ENCODE measurements at places on chromosomes 4 and X. TPM values are rescaled to one million over a fixed set of nuclear protein-coding genes. Genes with fewer than 3 reads are reported as not detected.

The MAGEC2 gene
- total RNA-seq = 57.4 TPM

The NMU gene
- total RNA-seq = 701 TPM

The EVC gene
- 3.2 TPM for total RNA-seq

GRCh38 chrX:12978205-12979025, 3.5 kb downstream of the TMSB4X start:
- peak; percentile 44 for DNase-seq
- no peaks in the 10 kb centered on the region for H3K27me3 ChIP-seq
- H3K4me3 ChIP-seq = peak overlapping the region; percentile 97
- peaks cover 12% of the 10 kb centered on the region for H3K36me3 ChIP-seq
- peak overlapping the region; percentile 39 for H3K27ac ChIP-seq

The TMPRSS11E gene
- total RNA-seq = not detected

DNA sequence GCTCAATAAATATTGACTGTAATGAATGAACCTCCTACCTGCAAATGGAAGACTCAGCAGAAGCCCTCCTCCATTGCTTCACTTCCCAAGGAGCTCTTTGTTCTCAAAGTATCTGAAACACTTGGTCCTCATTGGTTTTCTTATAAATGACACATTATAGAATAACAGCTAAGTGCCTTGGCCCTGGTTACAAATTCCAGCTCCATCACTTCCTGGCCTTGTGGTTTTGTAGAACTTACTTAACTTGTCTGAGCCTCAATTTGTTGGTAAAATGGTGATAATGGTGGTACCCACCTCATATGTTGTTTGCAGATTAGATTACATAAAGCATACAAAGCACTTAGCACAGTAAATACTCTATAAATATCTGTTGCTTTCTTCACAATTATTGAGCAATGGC, 25.2 kb upstream of the SMIM20 start:
- H3K4me3 ChIP-seq = no peak overlapping the region
- no peaks in the 10 kb centered on the region for H3K4me1 ChIP-seq
- no peak for DNase-seq
- H3K36me3 ChIP-seq = no peaks in the 10 kb centered on the region

The PPP4R3C gene
- total RNA-seq = not detected

GRCh38 chr4:160180211-160180610, 1077.3 kb downstream of the RAPGEF2 start:
- H3K4me1 ChIP-seq = no peaks in the 10 kb centered on the region
- no peak overlapping the region for H3K27ac ChIP-seq
- H3K36me3 ChIP-seq = no peaks in the 10 kb centered on the region
- H3K4me3 ChIP-seq = no peak overlapping the region
- no peaks in the 10 kb centered on the region for H3K27me3 ChIP-seq
- DNase-seq = no peak

GRCh38 chr4:83546786-83547185, 10.9 kb downstream of the GPAT3 start:
- peaks cover 5% of the 10 kb centered on the region for H3K4me1 ChIP-seq
- H3K27ac ChIP-seq = no peak overlapping the region
- no peak overlapping the region for H3K4me3 ChIP-seq
- H3K36me3 ChIP-seq = no peaks in the 10 kb centered on the region
- DNase-seq = no peak
- no peaks in the 10 kb centered on the region for H3K27me3 ChIP-seq

The SUV39H1 gene
- 31.9 TPM for total RNA-seq

GRCh38 chr4:41933997-41934503, 1.2 kb upstream of the TMEM33 start:
- H3K36me3 ChIP-seq = peaks cover 20% of the 10 kb centered on the region
- no peak overlapping the region for H3K4me3 ChIP-seq
- H3K27ac ChIP-seq = no peak overlapping the region
- H3K27me3 ChIP-seq = no peaks in the 10 kb centered on the region

The TRPC5OS gene
- total RNA-seq = not detected

GRCh38 chr4:125780164-125780563, 465.4 kb downstream of the FAT4 start:
- no peaks in the 10 kb centered on the region for H3K27me3 ChIP-seq
- H3K36me3 ChIP-seq = no peaks in the 10 kb centered on the region
- no peak for DNase-seq

GRCh38 chrX:3191201-3191600, 149.9 kb downstream of the ARSF start:
- H3K4me3 ChIP-seq = no peak overlapping the region
- no peaks in the 10 kb centered on the region for H3K4me1 ChIP-seq
- no peaks in the 10 kb centered on the region for H3K36me3 ChIP-seq

The MAMLD1 gene
- 0.18 TPM for total RNA-seq

- no peak overlapping the region for H3K4me3 ChIP-seq
- H3K4me1 ChIP-seq = peaks cover 11% of the 10 kb centered on the region
- no peaks in the 10 kb centered on the region for H3K27me3 ChIP-seq
- H3K36me3 ChIP-seq = peaks cover 4% of the 10 kb centered on the region
- H3K27ac ChIP-seq = peak overlapping the region; percentile 12
These were observed 3.7 kb upstream of the BEX4 start for GRCh38 chrX:103211012-103211715.

DNA sequence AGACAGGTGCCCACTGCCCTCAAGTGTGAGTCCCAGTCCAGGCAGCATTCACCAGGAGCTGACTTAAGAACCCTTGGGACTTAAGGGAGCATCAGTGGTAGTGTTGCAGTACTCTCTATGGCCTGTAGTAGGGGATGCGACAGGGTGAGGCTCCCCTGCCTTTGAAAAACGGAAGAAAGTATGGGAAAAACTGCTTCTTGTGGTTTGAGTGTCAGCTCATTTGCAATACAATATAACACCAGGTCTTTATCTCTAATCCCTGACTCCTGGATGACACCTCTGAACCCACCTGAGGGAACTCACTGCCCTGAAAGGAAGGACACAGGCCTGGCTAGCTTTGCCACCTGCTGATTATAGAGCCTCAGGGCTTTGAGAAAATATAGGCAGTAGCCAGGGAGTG, 176.0 kb downstream of the SMARCA1 start:
- H3K27ac ChIP-seq = no peak overlapping the region
- no peaks in the 10 kb centered on the region for H3K27me3 ChIP-seq
- DNase-seq = no peak
- H3K4me3 ChIP-seq = no peak overlapping the region
- H3K36me3 ChIP-seq = no peaks in the 10 kb centered on the region

- no peaks in the 10 kb centered on the region for H3K27me3 ChIP-seq
- no peak overlapping the region for H3K4me3 ChIP-seq
- no peaks in the 10 kb centered on the region for H3K4me1 ChIP-seq
- DNase-seq = no peak
- no peaks in the 10 kb centered on the region for H3K36me3 ChIP-seq
These were observed 1286.3 kb downstream of the TECRL start for GRCh38 chr4:63122955-63123354.

DNA sequence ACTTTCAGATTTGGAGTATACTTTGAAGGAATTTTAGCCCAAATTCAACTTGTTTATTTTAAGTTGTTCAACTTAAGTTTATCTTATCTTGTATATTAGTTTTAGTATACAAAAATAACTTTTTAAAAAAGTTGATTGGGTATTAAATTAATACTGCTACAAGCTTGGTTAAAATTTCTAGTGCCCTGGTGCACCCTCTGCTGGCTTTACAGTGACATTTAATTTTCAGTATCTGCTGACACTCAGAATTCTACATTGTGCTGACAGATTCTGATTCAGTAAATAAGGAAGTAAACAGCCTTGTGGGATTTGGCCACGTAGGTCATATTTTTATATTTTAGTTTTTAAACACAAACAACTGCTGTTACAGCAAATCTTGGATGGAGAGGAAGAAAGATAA, 2.9 kb downstream of the EDA start:
- no peak overlapping the region for H3K4me3 ChIP-seq
- DNase-seq = no peak
- peaks cover 6% of the 10 kb centered on the region for H3K27me3 ChIP-seq
- no peaks in the 10 kb centered on the region for H3K36me3 ChIP-seq
- H3K27ac ChIP-seq = no peak overlapping the region

GRCh38 chrX:40405399-40405798, 175.4 kb upstream of the ATP6AP2 start:
- H3K36me3 ChIP-seq = no peaks in the 10 kb centered on the region
- H3K27me3 ChIP-seq = no peaks in the 10 kb centered on the region
- no peak overlapping the region for H3K4me3 ChIP-seq
- H3K27ac ChIP-seq = no peak overlapping the region
- peaks cover 9% of the 10 kb centered on the region for H3K4me1 ChIP-seq

The TTC29 gene
- not detected for total RNA-seq

The GPR34 gene
- total RNA-seq = not detected

- DNase-seq = no peak
- no peaks in the 10 kb centered on the region for H3K27me3 ChIP-seq
- no peaks in the 10 kb centered on the region for H3K4me1 ChIP-seq
- H3K27ac ChIP-seq = no peak overlapping the region
- no peaks in the 10 kb centered on the region for H3K36me3 ChIP-seq
- H3K4me3 ChIP-seq = no peak overlapping the region
These were observed 38.7 kb downstream of the RAI2 start for GRCh38 chrX:17822351-17822750.

GRCh38 chr4:150939530-150939929, 75.6 kb downstream of the LRBA start:
- H3K4me3 ChIP-seq = no peak overlapping the region
- no peak overlapping the region for H3K27ac ChIP-seq
- no peaks in the 10 kb centered on the region for H3K27me3 ChIP-seq
- peaks cover 10% of the 10 kb centered on the region for H3K4me1 ChIP-seq
- no peak for DNase-seq
- H3K36me3 ChIP-seq = no peaks in the 10 kb centered on the region

- no peaks in the 10 kb centered on the region for H3K36me3 ChIP-seq
- no peaks in the 10 kb centered on the region for H3K4me1 ChIP-seq
- no peak overlapping the region for H3K4me3 ChIP-seq
These were observed 63.8 kb upstream of the NOCT start for GRCh38 chr4:138951764-138952163.

The TKTL2 gene
- total RNA-seq = 0.07 TPM

- no peak overlapping the region for H3K4me3 ChIP-seq
- H3K36me3 ChIP-seq = no peaks in the 10 kb centered on the region
- H3K27ac ChIP-seq = no peak overlapping the region
- no peaks in the 10 kb centered on the region for H3K4me1 ChIP-seq
- no peak for DNase-seq
- H3K27me3 ChIP-seq = peaks cover 6% of the 10 kb centered on the region
These were observed 85.1 kb downstream of the MFAP3L start for GRCh38 chr4:169941141-169941540.

DNA sequence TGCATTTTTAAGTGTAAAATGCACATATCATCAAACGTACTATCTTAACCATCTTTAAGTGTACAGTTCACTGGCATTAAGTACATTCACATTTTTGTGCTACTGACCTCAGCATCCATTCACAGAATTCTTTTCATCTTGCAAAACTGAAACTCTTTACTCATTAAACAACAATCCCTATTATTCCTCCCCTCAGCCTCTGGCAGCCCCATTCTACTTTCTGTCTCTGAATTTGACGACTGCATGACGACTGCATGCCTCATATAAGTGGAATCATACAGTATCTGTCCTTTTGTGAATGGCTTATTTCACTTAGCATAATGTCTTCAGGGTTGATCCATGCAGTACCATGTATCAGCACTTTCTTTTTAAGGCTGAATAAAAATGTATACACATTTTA, 38.7 kb downstream of the CNKSR2 start:
- no peaks in the 10 kb centered on the region for H3K36me3 ChIP-seq
- no peak for DNase-seq
- H3K27ac ChIP-seq = no peak overlapping the region
- H3K4me3 ChIP-seq = no peak overlapping the region

The GRIA3 gene
- not detected for total RNA-seq

DNA sequence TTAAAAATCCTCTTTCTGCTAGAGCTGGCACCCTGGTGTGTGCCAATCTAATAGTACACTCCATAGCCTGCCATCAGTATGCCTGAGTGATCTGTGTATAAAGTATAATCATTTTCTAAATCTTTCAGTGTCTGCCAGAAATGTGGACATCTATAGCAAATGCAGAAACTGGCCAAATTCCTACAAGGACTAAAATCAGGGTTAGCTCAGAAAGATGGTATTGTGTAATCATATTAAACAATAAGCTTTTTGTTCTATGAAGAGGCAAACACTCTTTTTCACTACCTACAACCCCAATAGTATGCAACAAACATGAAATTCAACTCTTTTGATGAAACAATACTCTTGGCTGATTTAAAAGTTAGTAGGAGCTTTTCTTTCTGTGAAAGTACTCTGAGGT, 7.7 kb upstream of the TXLNG start:
- H3K27ac ChIP-seq = no peak overlapping the region
- no peaks in the 10 kb centered on the region for H3K27me3 ChIP-seq
- no peaks in the 10 kb centered on the region for H3K36me3 ChIP-seq
- H3K4me1 ChIP-seq = no peaks in the 10 kb centered on the region

DNA sequence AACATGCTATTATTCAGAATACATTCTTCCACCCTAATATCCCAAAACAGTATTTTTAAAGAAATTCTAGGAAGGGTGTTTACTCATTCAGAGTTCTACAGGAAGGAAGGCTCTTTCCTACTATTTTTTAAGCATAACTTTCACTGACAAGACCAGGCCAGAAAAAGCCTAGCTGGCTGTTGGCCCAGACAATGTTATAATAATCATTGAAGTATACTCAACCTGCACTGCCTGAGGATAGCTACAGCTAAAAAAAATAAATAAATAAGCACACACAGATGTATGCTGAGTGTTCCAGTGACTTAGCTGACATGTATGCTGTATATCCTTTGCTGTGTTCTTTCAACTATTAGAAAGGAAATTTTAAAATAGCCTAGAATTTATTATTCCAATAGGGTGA, 145.8 kb upstream of the SPRY1 start:
- H3K4me3 ChIP-seq = no peak overlapping the region
- no peak overlapping the region for H3K27ac ChIP-seq
- H3K36me3 ChIP-seq = peaks cover under 1% of the 10 kb centered on the region
- H3K4me1 ChIP-seq = no peaks in the 10 kb centered on the region
- no peaks in the 10 kb centered on the region for H3K27me3 ChIP-seq

DNA sequence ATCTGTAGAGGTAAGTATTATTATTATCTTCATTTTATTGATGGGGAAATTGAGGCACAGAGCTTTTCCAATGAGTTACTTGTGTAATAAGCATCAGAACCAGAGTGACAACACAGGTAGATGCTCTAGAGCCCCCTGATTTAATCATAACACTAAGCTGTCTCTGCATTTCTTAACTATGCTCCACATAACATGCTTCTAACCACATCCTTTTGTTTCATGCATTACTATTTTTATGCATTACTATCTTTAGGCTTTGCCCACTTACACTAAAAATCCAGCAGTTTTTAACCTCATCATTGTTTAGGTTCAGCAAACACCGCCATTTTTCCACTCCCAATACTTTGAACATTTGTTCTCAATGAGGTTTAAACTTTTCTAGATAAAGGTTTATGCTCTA, 1900.8 kb upstream of the PCDH10 start:
- no peak overlapping the region for H3K4me3 ChIP-seq
- no peak overlapping the region for H3K27ac ChIP-seq
- DNase-seq = no peak
- no peaks in the 10 kb centered on the region for H3K36me3 ChIP-seq

- no peak overlapping the region for H3K27ac ChIP-seq
- H3K27me3 ChIP-seq = no peaks in the 10 kb centered on the region
- peaks cover under 1% of the 10 kb centered on the region for H3K4me1 ChIP-seq
- H3K4me3 ChIP-seq = no peak overlapping the region
- DNase-seq = no peak
- H3K36me3 ChIP-seq = no peaks in the 10 kb centered on the region
These were observed 71.9 kb downstream of the KDM6A start for GRCh38 chrX:44944894-44945293.

The MMRN1 gene
- 0.02 TPM for total RNA-seq
